ENCODE measurements at places on chromosomes 6 and 20.

DNA sequence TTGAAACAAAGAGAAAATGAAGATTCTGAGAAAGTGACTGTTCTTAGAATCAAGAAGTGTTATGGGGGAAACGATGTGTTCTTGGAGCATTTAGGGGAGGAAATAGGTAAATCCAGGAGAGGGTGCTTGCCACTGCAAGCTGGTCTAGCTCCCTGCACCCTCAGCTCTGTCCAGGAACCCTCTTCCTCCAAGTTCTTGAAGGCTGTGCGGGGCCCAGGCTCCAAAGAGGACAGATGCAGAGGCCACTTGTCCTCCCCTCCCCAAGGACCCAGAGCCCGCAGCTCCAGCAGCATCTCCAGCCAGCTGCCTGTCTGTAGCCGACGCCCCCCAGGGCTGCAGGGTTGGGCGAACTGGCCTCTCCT, 87.9 kb downstream of the CDC5L start:
- DNase-seq: no peak

DNA sequence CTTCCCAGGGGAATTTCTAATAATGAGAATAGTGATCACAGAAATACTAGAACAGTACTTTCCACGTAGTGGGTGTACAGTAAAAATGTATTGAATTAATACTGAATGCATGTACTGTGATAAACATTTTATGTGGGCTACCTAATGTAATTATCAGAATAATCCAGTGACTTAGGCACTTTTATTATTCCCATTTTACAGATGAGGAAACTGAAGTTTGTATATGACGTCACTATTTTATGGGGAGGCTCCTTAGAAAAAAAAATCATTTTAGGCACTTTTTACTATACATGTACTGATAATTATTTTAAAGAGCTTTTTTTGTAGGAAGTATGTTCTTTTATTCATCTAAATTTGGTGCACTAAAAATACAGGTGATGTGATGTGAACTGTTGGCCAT, 275.6 kb upstream of the TAB2 start:
- DNase-seq: no peak

DNA sequence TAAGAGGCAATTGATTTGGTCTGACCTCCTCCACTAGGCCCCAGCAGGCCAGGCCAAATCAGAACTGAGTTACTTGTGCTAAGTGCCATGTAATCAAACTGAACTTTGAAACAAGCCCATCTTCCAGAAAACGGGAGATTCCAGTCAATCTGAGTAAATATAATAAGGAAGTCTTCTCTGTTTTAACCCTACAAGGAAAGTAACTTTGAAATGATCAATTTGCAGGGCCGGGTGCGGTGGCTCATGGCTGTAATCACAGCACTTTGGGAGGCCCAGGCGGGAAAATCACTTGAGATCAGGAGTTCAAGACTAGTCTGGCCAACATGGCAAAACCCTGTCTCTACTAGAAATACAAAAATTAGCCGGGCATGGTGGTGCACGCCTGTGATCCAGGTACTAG, 2.0 kb upstream of the SHLD1 start:
- no peak for DNase-seq

- no peak for DNase-seq
Measured at GRCh38 chr6:132797951-132798868, at the start of gene SLC18B1. SLC18B1 (minus strand) TSS chr6:132798637; CDS start chr6:132798456, 181 bp downstream.

DNA sequence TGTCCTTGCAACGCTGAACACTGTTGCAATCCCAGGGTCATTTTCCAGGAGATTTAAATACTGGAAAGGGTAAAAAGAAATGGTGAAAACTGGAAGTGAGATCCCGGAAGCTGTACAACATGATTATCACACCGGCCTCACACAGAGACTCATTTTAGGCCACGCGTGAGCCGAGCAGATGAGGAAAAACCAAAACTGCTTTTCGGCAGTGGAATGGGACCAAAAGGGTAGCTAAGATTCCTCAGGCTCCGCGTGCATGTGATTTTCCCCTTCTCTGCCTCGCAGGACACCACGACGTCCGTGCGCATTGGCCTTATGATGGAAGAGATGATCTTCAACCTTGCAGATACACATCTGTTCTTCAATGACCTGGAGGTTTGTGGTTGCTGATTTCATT, 213.7 kb downstream of the ZMYND8 start:
- DNase-seq: no peak

- DNase-seq: no peak
Measured at GRCh38 chr20:36585410-36586125, 12.2 kb downstream of the TGIF2 start.

DNA sequence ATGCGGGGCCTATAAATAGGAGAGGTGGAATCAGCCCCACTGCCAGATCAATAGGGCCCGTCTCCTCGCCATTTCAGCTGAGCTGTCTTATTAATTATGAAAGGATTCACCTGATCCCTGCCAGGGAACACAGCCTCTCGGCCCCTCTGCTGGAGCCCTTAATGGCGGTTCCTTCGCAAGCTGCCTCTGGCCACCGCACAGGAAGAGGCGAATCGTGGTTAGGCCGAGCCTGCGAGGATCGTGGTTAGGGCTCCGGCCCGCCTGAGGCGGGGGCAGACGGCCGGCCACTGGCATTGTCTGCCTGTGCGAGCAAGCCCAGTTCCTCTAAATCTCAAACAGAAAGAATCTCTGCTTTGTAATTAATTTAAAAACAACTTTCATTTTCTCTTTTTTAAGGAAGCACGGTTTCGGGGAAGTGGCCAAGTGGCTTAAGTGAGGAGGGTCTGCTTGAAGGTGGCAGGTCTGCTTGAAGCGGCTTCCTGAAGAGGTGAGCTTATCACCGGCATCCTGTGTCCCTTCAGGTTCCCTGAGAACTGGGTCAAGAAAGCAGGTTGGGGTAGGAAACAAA, 9.2 kb downstream of the NRN1 start:
- no peak for DNase-seq

- no peak for DNase-seq
Measured at GRCh38 chr6:13538084-13538483, 36.3 kb upstream of the SIRT5 start.

DNA sequence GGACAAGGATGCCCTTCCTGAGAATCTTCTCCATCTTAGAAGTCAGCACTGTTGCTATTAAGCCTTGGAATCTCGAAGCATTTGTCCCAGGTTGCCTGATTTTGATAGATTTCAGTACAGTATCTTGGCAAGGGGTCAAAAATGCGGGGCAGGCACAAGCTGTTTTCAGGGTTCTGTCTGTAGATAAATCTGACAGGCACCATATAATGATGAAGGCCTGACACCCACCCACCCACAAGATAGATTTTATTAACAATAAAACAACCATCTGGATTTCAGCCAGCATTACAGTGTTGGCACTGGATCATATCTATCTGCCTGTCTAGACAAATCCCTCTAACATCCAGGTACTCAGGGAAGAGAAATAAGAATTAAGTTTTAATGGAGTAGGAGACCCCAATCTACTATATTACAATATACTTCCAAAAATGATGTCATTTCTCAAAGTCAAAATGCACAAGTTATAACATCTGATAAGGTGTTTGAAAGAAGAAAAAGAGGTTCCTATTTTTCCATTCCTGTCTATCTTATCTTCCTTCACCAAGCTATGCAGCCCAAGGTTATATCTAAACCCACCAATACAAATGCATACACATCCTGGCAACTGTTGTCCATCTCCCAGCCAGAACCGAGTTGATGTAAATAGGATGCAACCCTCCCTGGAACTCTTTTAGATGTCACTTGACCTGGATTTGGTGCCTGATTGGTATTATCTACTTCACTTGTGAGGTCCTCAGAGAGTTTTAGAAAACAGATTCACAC, 10.7 kb downstream of the NEDD9 start:
- no peak for DNase-seq

All from cerebellar nuclear complex (tissue), 1 donor.